ENCODE measurements at places on chromosomes 4 and X. TPM values are rescaled to one million over a fixed set of nuclear protein-coding genes. Genes with fewer than 3 reads are reported as not detected.

The SHISA3 gene
- 0.42 TPM for total RNA-seq

DNA sequence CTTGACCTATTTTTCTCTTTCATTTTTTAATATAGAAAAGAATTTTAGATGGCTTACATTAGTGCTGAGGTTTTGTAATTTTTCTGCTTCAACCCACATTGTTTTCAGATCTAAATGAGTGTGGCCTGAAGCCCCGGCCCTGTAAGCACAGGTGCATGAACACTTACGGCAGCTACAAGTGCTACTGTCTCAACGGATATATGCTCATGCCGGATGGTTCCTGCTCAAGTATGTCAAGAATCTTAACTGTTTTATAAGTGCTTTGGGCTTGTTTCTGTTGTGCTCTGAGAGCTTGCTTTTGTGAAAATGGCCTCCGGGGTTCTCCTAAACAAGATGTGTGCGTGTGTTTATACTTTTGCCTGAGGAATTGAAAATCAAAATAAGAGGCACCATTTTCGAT, 41.6 kb downstream of the NPNT start:
- H3K36me3 ChIP-seq = no peaks in the 10 kb centered on the region
- H3K27me3 ChIP-seq = peaks cover 2% of the 10 kb centered on the region
- no peak for DNase-seq
- no peak overlapping the region for H3K27ac ChIP-seq
- peaks cover 6% of the 10 kb centered on the region for H3K4me1 ChIP-seq
- no peak overlapping the region for H3K4me3 ChIP-seq

GRCh38 chr4:189090174-189090814, 850.4 kb upstream of the FRG1 start:
- peak; percentile 22 for DNase-seq
- no peaks in the 10 kb centered on the region for H3K27me3 ChIP-seq
- H3K36me3 ChIP-seq = no peaks in the 10 kb centered on the region

The PALLD gene
- total RNA-seq = 37.5 TPM

The SSX2B gene
- not detected for total RNA-seq

The FGB gene
- not detected for total RNA-seq
